Right lung (tissue), 10 donors: ENCODE measurements at places on chromosomes 1 and 21. TPM values are rescaled to one million over a fixed set of nuclear protein-coding genes. Genes with fewer than 3 reads are reported as not detected.

DNA sequence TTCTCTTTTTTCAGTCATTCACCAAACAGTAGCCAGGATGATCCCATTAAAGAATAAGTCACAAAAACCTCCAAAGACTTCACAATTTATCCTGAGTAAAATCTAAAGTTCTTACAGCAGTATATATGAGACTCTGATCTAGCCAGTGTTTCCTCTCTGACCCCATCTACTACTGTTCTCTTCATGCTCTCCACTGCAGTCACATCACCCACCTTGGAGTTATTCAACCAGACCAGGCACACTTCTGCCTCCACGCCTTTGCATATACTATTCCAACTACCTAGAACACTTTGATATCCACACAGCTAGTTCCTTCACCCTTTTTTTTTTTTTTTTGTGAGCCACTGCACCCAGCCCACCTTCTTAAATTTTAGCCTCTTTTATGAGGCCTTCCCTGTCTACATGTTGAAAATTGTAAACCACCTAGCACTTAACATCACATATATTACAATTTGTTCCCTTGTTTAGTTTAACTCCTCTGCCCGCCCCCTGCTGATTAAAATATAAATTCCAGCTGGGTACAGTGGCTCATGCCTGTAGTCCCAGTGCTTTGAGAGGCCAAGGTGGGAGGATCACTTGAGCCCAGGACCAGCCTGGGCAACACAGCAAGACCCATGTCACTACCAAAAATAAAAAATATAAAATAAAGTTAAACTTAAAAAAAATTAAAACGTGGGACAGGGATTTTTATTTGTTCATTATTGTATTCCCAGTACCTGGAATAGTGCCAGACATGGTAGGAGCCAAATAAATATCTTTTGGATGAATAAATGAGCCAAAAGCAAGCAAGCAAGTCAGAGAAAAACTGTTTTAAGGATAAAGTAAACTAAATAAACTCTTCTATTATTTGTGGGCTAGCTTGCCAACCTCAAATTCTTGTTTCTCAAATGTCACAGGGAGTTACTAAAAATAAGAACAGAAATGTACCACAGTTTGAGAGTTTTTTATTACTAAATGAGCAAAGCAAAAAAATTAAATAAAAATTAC lies 35.2 kb upstream of the MUTYH start:
- peak; percentile 23 for DNase-seq

DNA sequence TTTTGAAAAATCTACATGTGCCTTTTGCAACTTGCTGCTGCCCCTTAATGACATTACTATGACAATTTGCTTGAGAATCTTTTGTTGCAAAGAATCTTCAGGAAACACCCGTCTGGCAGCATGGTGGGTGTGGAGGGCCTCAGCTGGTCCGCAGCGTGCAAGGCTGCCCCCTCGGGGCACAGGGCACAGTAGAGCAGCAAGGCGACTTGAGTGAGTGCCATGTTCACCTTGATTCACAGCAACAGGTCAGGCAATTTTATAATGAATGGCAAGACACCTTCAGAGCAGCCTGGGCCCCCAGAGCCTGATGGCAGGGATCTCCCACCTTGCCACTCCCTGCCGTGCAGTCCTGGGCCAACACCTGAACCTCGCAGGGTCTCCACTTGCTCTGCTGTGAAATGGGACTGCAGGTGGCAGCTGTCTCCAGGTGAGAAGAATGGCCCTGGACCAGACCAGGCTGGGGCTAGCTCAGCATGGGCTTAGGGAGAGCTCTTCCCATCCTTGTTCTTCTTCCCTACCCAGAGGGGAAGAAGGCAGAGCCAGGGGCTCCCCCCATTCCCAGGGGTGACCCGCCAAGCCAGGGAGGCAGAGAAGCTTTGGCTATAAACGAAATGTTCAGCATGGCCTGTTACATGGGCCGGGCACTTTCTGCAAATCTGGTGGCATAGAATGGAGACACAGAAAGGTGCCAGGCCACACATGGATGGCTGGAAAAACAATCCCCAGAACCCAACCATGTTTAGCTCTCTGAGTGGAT lies 34.5 kb upstream of the ACTRT2 start:
- DNase-seq = no peak

GRCh38 chr1:53971718-53972117 lies 25.6 kb downstream of the LRRC42 start:
- DNase-seq = no peak

- no peak for DNase-seq
Measured at GRCh38 chr1:91608876-91609275, 108.2 kb downstream of the CDC7 start.

GRCh38 chr1:226862890-226863289 lies 7.5 kb upstream of the PSEN2 start:
- DNase-seq = no peak

- no peak for DNase-seq
Measured at GRCh38 chr1:246001837-246002230, 505.2 kb downstream of the SMYD3 start.

GRCh38 chr1:245877976-245878375 lies 629.1 kb downstream of the SMYD3 start:
- no peak for DNase-seq

DNA sequence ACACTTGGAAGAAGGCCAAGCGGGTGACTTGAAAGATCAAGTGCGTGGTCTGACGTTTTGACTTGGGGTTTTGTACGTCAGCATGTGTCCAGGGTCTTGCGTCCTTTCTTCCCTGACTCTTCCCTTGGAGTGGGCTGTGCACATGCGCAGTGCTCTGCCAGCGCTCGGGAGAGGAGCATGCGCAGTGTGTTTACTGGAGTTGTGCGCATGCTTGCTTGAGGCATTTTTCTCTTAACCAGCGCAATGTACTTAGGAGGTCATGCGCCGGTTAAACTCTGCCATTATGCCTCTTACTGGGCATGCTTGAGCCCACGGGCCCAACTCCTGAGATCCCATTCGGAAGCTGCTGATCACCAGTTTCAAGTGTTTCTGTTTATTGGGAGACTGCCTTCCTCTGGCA lies 242.5 kb upstream of the AJAP1 start:
- DNase-seq = no peak

DNA sequence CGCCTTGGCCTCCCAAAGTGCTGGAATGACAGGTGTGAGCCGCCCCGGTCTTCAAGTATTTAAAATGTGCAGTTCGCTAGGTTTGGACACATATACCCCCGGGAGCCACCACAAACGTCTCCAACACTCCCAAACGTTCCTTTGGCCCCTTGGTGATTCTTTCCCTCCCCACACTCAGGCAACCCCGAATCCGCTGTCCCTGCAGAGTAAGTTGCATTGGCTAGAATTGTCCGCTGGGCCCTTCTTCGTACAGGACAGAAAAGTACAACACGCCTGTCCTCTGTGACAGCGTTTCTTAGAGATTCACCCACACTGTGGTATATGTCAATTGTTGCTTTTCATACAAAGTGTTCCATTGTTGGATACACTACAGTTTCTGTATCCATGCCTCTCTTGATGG lies 3.2 kb upstream of the PERM1 start:
- DNase-seq = no peak

DNA sequence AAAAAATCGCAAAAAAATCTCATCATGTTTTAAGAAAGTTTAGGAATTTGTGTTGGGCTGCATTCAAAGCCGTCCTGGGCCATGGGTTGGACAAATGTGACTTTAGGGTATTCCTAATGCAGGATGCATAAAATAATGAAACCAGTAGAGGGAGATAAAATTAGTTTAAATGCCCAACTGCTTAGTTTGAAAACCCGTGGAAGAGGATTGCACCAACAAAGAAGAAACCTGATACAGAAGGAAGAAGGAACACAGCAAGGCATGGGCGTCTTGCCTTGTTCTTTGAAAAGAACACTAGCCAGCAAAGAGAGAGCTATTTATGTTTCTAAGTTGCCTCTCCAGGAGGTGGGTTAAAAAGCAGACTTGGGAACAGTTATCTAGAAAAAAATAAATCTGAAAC lies 37.9 kb downstream of the WDR3 start:
- peak; percentile 4 for DNase-seq

- DNase-seq = no peak
Measured at GRCh38 chr1:26582836-26583460, 53.4 kb downstream of the RPS6KA1 start.

- no peak for DNase-seq
Measured at GRCh38 chr1:213499444-213499843, 448.4 kb downstream of the RPS6KC1 start.

GRCh38 chr1:204406621-204407020 lies 5.0 kb downstream of the PPP1R15B start:
- DNase-seq = no peak

DNA sequence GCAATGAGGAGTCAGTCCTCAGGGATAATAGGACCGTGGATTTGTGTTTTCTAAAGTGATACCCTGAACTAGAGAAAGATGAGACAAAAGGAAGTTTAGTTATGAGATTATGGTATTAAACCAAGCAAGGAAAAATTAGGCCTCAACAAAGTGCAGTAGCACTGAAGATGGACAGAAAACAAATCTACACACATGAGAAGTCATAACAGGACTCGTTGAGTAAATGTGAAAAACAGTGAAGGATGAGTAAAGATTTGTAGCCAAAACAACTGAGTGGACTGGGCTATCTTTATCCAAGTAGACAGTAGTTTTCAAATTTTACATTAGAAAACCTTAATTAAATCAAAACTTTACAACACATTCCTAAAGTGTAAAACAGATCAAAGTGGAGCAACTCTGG lies 15.0 kb downstream of the EPRS1 start:
- no peak for DNase-seq

GRCh38 chr1:108704496-108704895 lies 8.2 kb upstream of the FNDC7 start:
- DNase-seq = no peak

GRCh38 chr1:113215015-113215414 lies 142.0 kb downstream of the LRIG2 start:
- DNase-seq = no peak

DNA sequence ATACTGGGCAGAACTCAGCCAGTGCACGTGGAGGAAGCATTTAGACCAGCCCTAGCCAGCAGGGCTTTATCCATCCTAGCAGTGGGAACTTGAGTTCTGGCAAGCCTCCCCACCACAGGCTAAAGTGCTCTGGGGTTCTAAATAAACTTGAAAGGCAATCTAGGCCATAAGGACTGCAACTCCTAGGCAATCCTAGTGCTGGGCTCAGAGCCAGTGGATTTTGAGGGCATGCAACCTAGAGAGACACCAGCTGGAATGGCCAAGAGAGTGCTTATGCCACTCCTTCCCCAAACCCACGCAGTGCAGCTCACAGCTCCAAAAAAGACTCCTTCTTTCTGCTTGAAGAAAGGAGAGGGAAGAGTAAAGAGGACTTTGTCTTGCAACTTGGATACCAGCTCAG lies 70.5 kb upstream of the APOBEC4 start:
- no peak for DNase-seq

DNA sequence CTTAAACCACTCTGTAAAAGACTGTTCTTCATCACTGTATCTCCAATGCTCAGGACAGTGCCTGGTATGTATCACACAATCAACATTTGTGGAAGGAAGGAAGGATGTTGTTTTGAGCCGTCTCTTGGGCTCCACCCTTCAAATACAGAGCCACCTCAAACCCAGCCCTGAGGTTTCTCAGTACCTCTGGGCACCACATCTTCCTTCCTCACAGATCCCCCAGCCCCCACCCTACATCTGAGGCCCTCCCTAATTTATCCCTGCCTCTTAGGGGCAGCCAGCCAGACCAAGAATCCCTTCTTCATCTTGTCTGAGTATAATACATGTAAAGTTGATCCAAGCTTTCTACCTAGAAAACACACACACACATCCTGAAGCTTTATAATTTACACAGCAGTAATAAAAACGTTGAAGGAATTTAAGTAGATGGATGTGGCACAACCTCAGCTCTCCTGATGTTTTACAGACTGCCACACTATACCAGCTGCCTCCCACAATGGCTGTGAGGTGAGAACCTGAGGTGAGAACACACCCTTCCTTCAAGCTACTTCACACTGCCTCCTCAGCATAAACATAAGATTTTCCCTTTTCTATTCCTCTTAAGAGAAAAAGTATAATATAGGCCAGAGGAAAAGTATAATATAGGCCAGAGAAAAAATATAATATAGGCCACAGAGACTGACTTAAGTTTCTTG lies 48.5 kb downstream of the CDC7 start:
- DNase-seq = no peak

GRCh38 chr1:43769350-43769908 lies 62.1 kb downstream of the ST3GAL3 start:
- no peak for DNase-seq

GRCh38 chr21:15405214-15405613 lies 324.6 kb upstream of the USP25 start:
- DNase-seq = no peak

DNA sequence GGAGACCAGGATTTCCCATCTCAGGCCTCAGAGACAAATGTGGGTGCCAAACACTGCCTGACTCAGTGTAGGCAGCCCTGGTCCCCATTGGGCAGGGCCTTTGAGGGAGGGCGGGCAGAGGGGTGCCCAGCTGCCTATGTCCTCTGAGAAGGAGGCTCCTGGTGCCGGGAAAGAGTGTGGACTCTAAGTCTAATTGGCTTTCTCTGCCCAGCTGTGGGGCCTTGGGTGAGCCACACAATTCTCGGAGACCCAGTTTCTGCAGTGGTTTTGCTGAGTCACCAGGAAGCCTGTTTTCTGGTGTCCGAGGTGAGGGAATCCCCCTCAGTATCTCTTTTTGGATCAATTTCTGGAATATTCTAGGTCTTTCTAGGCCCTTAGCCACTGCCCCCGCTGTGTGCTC lies 35.3 kb upstream of the ACTL8 start:
- no peak for DNase-seq

DNA sequence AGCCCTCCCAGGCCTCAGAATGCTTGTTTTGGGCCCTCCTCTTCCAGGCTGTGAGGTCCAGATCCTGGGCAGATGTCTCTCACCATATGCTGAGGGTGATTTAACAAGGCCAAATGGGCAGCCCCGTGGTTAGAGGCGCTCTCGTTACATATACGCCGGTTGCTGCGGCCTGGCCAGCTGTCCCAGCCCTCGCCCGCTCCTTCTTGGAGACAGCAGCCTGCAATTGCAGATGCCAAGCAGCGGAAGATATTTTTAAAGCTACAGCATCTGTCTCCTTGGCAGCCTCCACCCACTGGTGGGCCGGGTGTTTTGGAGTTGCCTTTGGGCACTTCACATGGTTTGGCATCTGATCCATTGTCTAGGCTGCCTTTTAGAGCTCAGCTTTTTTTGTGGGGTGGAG lies 178.8 kb upstream of the NFIA start:
- DNase-seq = no peak

DNA sequence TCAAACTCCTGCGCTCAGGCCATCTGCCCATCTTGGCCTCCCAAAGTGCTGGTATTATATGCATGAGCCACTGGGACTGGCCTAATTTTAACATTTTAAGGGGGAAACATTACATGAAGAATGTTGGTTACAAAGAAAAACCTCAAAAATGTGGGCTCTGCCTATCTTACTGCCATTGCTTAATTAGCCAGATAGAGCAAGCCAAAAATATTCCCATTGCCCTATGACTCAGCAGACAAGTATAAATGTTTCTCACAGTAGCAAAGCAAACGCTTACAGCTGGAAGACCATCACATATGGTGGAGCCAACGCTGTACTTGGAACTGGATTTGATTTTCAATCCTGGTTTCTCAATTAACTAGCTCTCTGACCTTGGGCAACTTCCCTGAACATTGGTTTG lies 502.0 kb downstream of the SMYD3 start:
- no peak for DNase-seq

The TMCC2 gene
- polyA plus RNA-seq = 12.3 TPM

The GPR61 gene
- 0.27 TPM for polyA plus RNA-seq

The PEF1 gene
- 58.4 TPM for polyA plus RNA-seq

The CYP4B1 gene
- polyA plus RNA-seq = 3.9 TPM

The RIMKLA gene
- polyA plus RNA-seq = 0.38 TPM

The KIAA1614 gene
- polyA plus RNA-seq = 12.2 TPM

The CELA3B gene
- polyA plus RNA-seq = not detected
